Hematopoietic multipotent progenitor cell treated with erythropoietin and hydrocortisone succinate and interleukin-3 and kit ligand, for 17 days (in vitro differentiated cells): ENCODE measurements at places on chromosomes 1 and 21.

DNA sequence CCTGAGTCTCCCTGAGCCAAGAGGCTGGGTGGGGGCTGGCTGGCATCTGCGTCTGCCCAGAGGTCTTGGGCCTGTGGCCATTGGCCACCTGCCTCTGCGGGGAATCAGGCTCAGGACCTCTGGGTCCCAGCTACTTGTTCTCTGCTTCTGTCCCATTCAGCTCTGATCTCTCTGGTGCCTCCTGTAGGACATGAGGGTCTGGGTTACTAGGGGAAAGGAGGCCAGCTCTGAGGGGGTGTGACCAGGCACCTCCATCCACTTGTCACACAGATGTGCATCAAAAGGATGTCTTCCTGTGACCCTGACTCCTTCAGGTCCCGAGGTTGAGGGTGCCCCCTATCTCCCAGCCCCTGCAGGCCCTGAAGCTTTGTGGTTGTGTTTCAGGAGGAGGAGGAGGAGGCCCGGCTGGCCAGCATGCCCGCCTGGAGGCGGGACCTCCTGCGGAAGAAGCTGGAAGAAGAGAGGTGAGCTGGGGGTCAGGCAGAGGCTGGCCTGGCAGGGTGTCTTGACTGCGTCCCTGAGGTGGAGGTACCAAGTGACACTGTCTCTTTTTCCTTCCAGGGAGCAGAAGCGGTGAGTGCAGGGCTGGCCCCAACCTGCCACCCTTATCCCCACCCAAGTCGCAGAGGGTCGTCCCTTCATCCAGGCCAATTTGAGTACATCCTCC, 9.0 kb downstream of the TNFRSF25 start:
- no peak for DNase-seq

GRCh38 chr1:91757763-91758460, 128.0 kb downstream of the TGFBR3 start:
- DNase-seq = no peak

GRCh38 chr1:197393105-197393504, 125.1 kb downstream of the CRB1 start:
- DNase-seq = no peak

GRCh38 chr1:91572044-91572443, 71.4 kb downstream of the CDC7 start:
- no peak for DNase-seq

DNA sequence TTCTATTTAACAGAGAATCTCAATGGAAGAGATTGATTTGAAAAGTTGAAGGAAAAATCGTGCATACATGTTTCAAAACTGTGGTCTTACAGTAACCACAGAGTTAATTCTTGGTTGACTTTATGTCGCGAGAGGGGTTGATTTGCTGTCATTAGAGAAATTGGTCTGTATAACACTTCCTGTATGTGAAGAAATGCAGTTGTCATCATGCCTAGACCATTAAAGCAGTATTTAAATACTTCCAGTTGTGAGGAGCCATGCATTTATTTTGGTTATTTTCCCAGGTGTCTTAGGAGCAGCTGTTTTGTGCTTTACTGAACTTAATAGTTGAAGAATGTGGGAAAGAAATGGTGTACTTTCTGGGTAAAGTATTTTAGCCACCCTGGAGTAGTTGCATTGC, 76.2 kb downstream of the NFIA start:
- DNase-seq = no peak

GRCh38 chr1:233512538-233512937, 101.4 kb upstream of the KCNK1 start:
- DNase-seq = no peak

- DNase-seq = no peak
Measured at GRCh38 chr1:58041621-58042020, 504.9 kb downstream of the OMA1 start.

DNA sequence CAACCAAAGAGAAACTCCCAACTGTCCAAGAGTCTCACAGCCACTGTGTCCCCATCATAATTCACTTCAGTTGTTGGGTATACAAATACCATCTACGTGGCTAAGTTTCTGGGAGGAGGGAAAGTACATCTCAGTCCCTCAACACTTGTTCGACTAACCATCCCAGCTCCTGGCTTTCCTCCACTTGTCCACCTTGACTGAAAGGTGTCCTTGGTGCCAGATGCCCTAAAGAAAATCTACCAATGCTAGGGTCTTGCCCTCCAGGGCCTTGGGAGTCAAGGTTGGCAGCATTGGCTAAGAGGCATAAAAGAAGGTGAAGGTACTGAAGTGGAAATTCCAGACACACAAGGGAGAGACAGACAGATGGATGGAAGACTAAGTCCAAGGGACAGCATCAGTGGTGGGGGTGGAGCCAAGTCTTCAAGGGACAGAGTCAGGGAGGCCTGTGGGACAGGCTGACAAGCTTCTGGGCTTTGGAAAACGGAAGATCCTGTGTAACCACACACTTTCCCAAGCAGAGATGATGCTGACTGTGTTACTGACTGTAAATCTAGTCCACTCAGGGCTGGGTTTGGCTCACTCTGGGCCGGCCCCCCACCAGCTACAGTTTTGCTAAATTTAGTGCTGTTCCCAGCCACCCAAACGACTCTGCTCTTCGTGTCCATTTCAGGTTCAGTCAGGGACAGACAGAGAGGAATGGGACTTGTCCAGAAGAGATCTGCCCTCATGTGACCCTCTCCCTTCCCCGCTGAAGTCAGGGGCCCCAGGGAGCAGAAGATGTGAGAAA, 60.1 kb downstream of the CD34 start:
- DNase-seq = no peak

DNA sequence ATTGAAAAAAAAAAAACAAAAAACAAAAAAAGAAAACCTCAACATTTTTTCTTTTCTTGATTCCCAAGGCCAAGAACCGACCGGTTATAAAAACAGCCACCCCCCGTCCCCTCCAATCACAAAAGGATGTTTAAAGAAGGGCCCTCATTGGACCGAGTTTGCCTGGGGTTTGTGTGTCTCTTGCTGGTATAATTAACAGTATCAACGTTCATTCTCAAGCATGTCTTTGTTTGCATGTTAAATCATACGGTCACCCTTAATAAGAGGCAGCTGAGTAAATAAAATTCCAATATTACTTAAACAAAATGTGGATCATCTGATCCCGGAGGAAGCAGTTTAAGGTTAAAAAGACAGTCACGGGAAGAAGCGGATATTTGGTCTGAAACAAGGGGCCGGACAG, 201.1 kb downstream of the PRDM2 start:
- no peak for DNase-seq

- DNase-seq = no peak
Measured at GRCh38 chr1:10889650-10890353, 93.4 kb upstream of the CASZ1 start.

DNA sequence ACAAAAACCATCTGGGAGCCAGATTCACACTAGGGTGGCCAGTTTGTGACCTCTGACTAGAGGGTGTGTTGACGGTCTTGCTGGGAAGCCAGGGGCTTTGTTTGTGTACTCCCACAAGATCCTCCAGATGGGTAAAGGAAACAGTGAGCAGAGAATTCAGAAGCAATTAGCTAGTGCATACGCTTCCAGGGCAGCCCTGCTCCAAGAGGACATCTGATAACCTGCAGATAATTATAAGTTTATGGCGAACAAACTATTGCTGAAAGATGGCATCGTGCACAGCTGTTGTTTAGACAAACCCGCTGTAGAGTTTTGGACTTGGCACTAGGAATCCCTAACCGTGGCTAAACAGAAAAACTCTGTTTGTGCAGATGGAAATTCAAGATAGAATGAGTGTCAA, 326.4 kb downstream of the TGFB2 start:
- DNase-seq = no peak

GRCh38 chr21:36783612-36784374, 84.9 kb downstream of the SIM2 start:
- no peak for DNase-seq

DNA sequence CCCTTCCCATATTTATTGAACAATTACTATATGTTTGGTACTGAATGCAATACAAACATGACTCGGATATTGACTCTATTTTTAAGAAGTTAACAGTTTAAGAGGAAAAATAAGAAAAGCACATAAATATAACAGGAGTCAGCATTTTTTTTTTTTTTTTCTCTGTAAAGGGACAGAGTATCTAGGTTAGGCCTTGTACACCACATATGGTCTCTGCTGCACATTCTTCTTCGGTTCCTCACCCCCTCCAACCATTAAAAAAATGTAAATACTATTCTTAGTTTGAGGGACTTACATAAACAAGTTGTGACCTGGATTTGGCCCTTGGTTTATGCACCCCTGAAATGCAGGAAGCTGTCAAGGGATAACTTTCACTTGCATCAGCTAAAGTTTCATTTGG, 40.4 kb downstream of the PHC2 start:
- no peak for DNase-seq

DNA sequence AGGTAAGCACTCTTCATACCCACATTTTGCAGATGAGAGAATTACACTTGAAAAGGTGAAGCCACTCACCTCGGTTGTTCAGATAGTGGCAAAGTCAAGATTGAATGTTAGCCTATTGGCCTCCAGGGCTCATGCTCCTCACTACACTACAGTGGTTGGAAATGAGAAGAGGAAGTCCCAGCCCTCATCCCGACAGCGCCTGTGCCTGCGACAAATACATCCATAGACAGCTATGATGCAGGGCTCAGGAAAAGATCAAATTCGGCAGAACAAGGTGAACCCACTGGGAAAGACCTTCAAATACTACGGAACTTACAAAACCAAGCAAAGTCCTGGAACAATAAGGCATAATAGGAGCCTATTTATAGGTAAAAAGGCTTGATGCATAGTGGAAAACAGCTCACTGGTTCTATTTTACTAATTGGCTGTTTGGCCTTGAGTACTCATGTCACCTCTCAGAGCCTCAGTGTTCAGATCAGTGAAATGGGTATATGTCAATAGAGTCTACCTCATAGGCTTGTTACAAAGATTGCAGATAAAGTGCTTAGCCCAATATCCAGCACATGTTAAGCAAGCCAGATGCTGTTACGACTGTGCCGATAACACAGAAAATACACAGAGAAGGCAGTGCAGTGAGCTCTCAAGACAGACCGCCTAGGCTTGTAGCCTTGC, 3.5 kb downstream of the SPOCD1 start:
- DNase-seq = no peak

DNA sequence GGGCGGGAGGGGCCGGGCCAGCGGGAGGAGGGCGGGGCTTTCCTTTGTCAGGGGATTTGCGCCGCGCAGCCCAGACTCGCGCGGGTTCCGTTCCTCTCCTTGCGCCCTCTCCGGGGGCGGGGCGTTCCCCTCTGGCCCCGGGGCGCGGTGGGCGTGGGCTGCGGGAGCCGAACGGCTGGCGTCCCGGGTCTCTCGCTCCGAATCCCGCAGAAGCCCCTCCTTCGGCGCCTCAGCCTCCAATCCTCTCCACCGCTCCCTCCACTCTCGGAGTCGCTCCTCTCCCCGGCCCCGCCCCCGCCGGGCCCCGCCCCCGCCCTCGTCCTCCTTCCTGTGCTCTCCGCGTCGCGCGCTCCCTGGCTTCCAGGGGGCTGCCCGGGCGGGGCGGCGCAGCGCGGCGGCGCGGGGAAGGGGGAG, 82.8 kb upstream of the BMP8A start:
- DNase-seq = peak; percentile 73

DNA sequence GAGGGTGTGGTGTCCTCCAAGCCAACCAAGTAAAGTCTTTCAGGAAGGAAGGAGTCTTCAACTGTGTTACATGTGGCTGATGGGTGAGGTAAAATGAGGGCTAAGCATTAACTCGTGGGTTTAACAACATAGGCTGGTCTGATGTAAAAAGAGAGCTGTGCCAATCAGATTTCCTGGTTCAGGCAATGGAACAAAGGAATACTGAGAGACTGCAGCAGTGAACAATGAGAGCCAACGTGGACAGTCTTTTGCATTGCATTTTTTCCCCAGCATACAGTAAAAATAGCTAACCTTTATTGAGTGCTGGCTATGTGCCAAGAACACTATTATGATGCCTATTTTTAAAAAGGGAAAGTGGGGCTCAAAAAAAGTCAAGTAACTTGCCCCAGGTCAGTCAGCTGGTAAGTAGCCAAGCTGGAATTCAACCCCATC, 31.1 kb downstream of the DLGAP3 start:
- DNase-seq = no peak

DNA sequence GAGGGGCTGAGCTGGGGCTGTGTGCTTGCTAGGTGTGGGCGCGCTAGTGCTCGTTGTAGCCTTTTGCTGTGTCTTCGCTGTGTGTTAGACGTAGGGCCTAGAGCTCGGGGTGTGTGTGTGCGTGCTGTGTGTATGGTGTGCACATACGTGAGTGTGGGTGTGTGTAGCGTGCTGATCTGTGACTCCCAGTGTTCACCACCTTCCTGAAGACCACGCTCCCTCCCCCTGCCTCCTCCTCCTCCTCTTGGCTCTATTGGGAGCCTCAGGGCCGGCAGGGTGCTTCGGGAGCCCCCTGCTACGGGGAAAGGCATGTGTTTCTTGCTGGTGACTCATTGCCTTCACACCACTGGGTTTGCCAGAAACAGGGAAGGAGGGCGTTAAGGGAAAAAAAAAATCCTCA, 9.4 kb upstream of the KCNC4 start:
- DNase-seq = no peak

DNA sequence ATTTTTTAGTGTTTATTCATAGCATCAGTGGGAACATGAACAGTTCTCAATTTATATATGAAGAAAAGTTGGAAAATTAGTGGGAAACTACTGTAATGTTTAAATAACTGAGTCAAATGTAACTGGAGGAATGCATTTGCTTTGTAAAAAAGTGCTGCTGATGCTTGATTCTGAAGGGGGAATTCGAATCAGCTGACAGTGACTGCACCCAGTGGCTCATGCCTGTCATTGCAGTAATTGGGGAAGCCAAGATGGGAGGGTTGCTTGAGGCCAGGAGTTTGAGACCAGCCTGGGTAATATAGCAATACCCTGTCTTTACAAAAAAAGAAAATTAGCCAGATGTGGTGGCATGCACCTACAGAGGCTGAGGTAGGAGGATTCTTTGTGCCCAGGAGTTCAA, 398.4 kb downstream of the ZP4 start:
- no peak for DNase-seq

- no peak for DNase-seq
Measured at GRCh38 chr1:184479435-184480167, 92.8 kb downstream of the C1orf21 start.

DNA sequence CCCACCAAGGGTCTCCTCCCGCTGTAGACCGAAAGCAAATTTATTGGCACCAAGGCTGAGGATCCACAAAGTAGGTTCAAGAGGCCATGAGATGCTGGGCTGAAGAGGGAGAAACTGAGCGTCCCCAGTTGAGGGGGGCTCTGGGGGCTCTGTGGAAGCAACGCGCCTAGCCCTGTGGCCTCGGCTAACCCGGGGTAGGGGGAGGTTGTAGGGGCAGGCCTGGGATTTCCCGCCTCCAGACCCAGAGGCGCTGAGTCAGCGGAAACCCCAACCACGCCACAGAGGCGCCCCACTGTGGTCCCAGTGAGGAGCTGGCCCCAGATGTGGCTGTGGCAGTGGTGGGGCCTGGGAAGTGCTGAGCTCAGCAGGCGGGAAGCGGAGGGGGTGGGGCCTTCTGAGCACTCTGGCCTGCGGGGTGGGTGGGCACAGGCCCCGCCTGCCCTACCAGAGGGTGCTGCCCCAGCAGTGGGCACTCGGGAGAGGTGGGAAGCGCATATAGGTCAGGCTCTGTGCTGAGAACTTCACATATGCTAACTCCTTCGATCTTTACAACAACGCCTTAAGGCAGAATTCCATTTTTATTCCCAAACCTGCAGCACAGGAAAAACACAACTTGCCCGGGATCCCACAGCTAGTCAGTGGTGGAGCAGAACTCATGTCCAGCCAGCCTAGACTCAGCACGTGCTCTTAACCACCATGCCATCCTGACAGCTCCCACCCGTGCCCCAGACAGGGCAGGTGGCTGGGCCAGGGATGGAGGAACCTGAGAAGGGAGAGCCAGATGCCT, 1.5 kb upstream of the COL16A1 start:
- DNase-seq = no peak

- DNase-seq = peak; percentile 89
Measured at GRCh38 chr1:47179988-47180563, 9.8 kb downstream of the PDZK1IP1 start.
